ENCODE measurements at places on chromosomes 12 and 14.
A peak's percentile ranks its signal among the peaks of the same experiment; 100 is the strongest.

GRCh38 chr12:1634590-1635191 is 5.7 kb downstream of the WNT5B start:
- peak; percentile 62 for DNase-seq

DNA sequence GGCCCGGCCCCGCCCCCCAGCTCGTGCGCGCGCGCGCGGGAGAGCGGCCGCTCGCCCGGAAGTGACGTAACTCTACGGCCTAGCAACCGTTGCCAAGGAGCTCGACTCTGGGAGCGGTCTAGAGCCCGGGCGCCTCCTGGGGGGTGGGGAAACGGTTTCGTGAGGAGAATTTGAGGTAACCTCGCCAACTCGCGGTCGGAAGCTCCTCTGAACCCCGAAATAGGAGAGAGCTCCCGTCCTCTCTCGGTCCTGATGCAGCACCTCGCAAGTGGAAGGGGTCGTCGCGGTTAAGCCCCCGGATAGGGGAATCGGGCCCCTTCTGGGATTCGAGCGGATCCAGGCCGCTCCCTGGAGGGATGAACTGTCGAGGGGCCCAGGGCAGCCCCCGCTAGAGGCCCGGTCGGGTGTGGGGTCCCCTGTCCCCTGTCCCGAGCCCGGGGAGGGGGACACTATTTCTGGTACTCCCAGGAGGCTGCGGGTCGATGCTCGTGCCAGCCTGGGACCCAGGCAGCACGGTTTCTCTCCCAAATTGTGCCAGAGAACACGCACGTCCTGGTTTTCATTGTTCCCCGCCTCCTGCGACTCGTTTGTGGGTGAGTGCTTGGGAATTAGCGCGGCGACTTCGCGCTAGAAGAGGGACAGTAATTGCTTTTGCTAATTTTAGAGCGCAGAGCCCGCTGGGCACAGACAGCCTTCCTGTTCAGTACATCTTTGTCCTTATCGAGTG is at the start of gene IFT81:
Gene IFT81 (plus strand): TSS at position 89 of the 727 bp plus-strand sequence. CDS start 3,024 bp downstream, outside the sequence.
- peak; percentile 97 for DNase-seq

DNA sequence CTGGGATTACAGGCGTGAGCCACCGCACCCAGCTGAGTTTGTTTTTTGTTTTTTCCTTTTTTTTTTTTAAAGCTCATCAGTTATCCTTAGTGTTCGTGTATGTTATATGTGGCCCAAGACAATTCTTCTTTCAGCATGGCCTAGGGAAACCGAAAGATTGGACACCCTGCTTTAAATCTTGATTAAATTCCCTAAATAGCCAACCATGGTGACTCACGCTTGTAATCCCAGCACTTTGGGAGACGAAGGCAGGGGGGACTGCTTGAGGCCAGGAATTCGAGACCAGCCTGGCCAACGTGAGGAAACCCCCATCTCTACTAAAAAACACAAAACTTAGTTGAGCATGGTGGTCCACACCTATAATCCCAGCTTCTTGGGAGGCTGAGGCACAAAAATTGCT is 131.1 kb downstream of the MED13L start:
- no peak for DNase-seq

GRCh38 chr14:67483579-67484285 is 4.8 kb downstream of the TMEM229B start:
- DNase-seq = no peak
